Esophagus mucosa (tissue), 1 donor: ENCODE measurements at places on chromosomes 3 and 15. TPM values are rescaled to one million over a fixed set of nuclear protein-coding genes. Genes with fewer than 3 reads are reported as not detected.

Gene PLA2G4F
- total RNA-seq, result 34.9 TPM

Gene TGM4
- not detected for total RNA-seq

Gene SNURF
- total RNA-seq, result 3.9 TPM

Gene GLDN
- 0.56 TPM for total RNA-seq

Gene MAN2C1
- 66.1 TPM for total RNA-seq

Gene AGBL1
- not detected for total RNA-seq

Gene ECE2
- not detected for total RNA-seq

Gene CNTN4
- total RNA-seq, result 0.68 TPM

Gene LTK
- total RNA-seq, result 0.12 TPM

Gene ARGFX
- total RNA-seq, result not detected

Gene PDE8A
- total RNA-seq, result 12.4 TPM

Gene TMEM207
- total RNA-seq, result not detected

Gene CYP11A1
- total RNA-seq, result 3.2 TPM

Gene TP63
- total RNA-seq, result 190 TPM

Gene CIDEC
- not detected for total RNA-seq

Gene ST8SIA2
- total RNA-seq, result 0.16 TPM

Gene CX3CR1
- total RNA-seq, result 0.84 TPM

Gene GSK3B
- total RNA-seq, result 33.1 TPM

Gene ADGRG7
- not detected for total RNA-seq

Gene SLC24A5
- not detected for total RNA-seq

Gene GANC
- 30.0 TPM for total RNA-seq

Gene CD80
- total RNA-seq, result 0.08 TPM

Gene COLQ
- total RNA-seq, result 0.40 TPM

Gene WDR72
- total RNA-seq, result 0.76 TPM

Gene LINGO1
- total RNA-seq, result 0.32 TPM

Gene PARP9
- total RNA-seq, result 27.5 TPM

Gene GAP43
- not detected for total RNA-seq

Gene DPPA2
- not detected for total RNA-seq

Gene ANKRD28
- total RNA-seq, result 29.2 TPM

Gene PTX3
- 0.16 TPM for total RNA-seq

Gene LRRC31
- not detected for total RNA-seq

Gene BLM
- total RNA-seq, result 4.3 TPM

Gene RBM5
- 59.5 TPM for total RNA-seq

Gene MEX3B
- 0.48 TPM for total RNA-seq

Gene SH2D7
- not detected for total RNA-seq

Gene MEIS2
- 10.3 TPM for total RNA-seq

Gene NOX5
- total RNA-seq, result 0.44 TPM

Gene THSD4
- 121 TPM for total RNA-seq

Gene ARHGEF3
- 30.2 TPM for total RNA-seq

Gene HCN4
- total RNA-seq, result not detected

Gene RFTN1
- 3.1 TPM for total RNA-seq

Gene RLBP1
- total RNA-seq, result not detected

Gene CCDC9B
- total RNA-seq, result 21.3 TPM

Gene KCNMB2
- not detected for total RNA-seq
